Esophagus squamous epithelium (tissue), 5 donors: ENCODE measurements at places on chromosomes 7 and 10. TPM values are rescaled to one million over a fixed set of nuclear protein-coding genes. Genes with fewer than 3 reads are reported as not detected.

Gene CRYGN
- 0.19 TPM for total RNA-seq

GRCh38 chr7:3778345-3778744 is 477.3 kb downstream of the SDK1 start:
- DNase-seq: no peak

Gene POLR3A
- 12.0 TPM for total RNA-seq

DNA sequence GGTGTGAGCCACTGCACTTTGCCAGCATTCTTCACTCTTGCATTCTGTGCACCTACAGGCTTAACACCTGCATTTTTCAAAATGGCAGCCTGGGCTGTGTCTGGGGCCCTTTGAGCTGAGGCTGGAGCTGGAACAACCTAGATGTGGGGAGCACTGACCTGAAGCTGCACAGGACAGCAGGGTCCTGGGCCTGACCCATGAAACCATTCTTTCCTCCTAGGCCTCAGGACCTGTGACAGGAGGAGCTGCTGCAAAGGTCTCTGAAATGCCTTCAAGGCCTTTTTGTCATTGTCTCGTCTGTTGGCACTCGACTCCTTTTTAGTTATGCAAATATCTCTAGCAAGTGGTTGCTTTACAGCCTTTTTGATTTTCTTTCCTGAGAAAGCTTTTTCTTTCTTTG is 82.3 kb downstream of the INPP5A start:
- DNase-seq: no peak

DNA sequence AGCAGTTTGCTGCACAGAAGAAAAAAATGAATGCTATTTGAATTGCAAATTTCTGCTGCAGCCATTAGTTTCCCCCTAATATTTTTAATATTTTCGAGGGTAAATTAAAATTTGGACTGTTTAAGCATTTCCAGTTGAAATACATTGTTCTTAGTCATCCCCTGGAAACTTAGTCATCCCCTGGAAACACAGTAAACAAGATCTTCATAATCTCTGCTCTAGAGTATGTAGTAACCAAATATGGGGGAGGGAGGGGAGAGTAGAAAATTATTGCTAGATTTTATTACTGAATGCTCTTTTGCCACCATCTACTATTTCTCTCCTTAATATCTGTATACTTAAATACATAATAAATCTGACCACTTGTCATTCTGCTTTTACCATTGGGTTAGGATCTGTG is 1053.3 kb downstream of the SORCS1 start:
- DNase-seq: no peak

DNA sequence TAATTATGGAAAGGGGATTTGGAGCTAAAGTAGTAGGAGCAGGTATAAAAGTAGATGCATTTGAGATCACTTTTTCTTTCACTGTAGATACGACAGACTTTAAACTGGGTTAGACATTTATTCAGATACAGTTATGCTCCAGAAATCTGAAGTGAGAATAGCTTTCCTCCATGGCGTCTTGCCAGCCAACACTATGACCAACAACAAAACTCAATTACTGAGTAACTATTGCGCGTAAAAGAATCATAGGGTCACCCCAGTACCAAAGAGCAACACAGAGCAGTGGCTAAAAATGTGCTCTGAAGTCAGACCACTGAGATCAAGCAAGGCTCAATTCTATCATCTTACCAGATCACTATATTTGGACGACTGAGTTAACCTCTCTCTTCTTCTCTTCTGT is 262.5 kb upstream of the SORCS1 start:
- no peak for DNase-seq

Gene INSIG1
- total RNA-seq: 24.7 TPM

- DNase-seq: no peak
Observed at GRCh38 chr7:45203936-45204445, 46.4 kb downstream of the RAMP3 start.

DNA sequence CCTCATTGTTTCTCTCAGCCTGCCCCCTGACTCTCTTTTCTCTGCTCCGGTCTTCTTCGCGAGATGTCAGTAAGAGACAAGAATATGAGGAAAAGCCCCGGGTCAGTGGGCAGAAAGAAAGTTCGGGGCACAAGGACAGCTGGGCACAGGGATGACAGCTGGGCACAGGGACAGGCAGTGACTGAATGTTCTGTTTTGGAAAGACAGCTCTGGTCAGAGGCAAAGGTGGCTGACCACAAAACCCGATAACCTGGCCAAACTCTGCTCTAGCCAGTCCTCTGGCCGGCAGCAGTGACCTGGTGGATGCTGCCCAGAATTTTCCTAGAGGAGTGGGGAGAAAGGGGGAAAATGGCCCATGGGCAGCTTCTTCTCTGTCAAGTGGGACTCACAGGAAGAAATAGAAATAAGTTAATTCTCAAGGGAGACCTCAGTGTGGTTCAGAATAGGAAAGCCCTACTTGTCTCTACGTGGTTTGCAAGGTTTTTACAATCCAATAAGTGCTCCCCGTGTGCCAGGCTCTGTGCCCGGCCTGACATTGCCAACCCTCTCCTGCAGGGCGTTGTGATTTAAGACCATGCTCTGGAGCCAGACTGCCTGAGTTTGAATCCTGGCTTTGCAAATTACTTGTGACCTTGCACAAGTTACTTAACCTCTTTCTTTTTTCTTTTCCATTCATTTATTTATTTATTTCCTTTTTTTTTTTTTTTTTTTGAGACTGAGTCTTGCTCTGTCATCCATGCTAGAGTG is 110.6 kb upstream of the ZNF716 start:
- DNase-seq: no peak

Gene CCDC172
- total RNA-seq: not detected

Gene ATP6V0A4
- 11.7 TPM for total RNA-seq
